ENCODE measurements at places on chromosomes 1 and 21.
A peak's percentile ranks its signal among the peaks of the same experiment; 100 is the strongest.

DNA sequence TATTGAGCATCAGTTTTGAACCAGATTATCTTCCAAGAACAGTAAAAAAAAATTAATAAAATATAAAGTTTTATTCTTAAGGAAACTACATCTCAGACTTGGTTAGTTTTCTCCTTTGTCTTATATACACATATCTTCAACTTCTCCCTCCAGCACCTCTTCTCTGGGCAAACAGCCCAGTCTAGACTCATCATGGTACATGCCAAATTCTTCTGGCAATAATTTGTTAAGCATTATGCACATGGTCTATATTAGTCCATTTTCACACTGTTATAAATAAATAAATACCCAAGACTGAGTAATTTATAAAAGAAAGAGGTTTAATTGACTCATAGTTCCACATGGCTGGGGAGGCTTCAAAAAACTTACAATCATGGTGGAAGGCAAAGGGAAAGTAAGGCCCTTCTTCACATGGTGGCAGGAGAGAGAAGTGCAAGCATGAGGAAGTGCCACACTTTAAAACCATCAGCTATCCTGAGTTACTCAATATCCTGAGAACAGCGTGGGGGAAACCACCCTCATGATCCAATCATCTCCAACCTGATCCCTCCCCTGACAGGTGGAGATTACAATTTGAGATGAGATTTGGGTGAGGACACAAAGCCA, 108.7 kb upstream of the RNPC3 start:
- DNase-seq, result no peak

- DNase-seq, result no peak
These were observed 15.8 kb downstream of the RNF223 start for GRCh38 chr1:1058088-1058905.

DNA sequence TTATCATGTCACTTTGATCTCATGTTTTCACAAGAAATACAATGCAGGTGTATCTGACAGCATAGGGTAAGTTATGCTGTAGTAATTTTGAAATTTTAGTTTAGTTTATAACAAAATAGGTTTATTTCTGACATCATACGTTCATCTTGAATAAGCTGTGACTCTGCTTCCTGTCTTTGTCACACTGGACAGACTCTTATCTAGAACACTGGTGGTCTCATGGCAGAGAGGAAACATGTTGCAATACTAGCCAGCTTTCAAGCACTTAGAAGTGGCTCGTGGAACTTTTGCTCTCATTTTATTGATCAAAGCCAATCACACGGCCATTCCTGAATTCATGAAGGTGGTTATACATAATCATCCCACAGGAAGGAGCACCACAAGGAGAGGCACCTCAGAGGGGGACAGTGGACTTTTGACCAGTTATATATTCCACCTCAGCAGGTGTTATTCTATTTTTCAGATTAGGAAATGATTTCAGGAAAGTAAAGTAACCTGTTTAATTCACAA, 46.5 kb downstream of the CYP2J2 start:
- DNase-seq, result no peak

GRCh38 chr1:67749263-67749843, 64.4 kb downstream of the GADD45A start:
- no peak for DNase-seq

- peak; percentile 66 for DNase-seq
These were observed 166.2 kb downstream of the TOMM20 start for GRCh38 chr1:234962340-234962989.

DNA sequence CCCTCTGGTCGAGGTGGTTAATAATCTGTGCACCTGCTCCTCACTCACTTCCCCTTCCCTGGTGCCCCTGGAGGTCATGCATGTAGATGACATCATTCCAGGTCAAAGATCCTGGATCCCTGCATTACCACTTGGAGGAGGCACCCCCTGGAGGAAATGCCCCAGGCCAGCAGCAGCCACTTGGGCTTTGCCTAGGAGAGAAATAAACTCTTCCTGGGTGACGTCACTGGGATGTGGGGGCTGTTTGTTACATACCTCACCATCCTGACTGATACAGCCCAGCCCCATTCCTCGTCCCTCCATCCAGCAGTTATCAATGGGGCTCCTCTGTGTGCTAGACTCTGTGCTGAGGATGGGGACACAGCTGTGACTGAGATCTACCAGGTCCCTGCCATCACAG, 433.6 kb downstream of the PTPRU start:
- no peak for DNase-seq

DNA sequence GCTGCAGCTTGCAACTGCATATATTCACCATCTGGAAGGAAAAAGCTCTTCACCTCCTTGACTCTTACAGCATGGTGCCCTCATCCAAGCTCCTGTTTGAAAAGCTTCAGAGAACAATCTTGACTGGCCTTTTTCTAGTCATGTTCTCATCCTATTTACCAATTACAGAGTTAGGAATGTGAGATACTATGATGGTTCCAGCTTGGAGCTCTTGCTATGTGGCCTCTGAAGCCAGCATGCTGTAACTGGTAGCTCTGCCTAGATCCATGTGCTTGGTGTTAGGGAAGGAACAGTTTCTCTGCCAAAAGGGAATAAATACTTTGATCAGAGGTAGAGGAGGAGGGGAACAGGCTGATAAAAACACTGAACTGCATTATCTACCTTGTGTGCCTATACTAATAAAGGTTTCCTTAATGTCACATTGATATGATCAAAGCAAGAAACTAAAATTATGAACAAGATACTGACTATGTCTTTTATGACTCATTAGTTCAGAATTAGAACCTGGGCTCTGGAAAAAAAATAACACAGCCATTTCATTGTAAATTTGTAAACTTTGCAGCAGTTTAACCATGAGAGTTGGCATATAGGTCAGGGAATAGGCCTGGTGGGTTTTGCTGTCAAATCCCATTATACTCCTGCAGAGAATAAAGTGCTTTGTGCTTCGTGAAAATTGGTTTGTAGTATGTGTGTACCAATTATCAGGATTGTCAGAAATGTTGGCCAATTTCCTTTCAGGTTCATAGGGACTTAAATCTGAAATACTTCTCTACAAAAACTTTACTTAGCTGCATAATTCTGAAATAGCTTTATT, 92.7 kb downstream of the LEPR start:
- DNase-seq, result no peak

DNA sequence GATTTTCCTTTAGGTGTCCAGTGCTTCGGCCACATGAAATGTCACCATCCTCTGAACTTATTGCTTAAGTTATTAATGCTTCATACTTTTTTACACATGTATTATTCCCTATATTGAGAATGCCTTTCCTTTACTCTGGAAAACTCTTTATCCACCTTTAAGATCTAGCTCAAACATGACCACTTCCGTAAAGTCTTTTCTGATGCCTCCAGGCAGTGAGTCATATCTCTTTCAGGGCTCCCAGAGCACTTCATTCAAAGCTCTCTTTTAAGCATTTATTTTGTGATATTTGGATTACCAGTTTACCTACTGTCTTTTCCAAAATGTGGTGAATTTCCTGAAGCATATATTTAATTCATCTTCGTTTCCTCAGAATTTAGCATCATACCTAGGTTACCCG, 178.9 kb downstream of the HS2ST1 start:
- no peak for DNase-seq

- DNase-seq, result no peak
These were observed 50.8 kb upstream of the EDN2 start for GRCh38 chr1:41535276-41535675.

DNA sequence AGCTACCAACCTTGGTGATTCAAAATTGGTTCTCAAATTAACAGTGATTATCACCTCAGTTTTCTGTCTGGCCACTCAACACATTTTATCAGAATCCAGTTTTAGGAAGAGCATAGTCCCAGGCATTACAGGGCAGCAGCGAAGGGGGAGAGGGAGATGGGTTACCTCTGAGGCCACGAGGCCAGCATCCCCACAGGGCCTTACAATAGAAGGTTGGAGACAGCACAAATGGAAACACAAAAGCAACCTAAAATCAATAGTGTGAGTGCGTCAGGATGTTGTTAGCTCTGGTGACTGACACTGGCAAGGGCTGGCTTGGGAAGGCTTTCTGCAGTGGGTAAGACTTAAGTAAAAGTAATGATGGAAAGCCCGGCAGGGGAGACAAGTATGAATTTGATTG, 79.5 kb downstream of the JAK1 start:
- DNase-seq, result no peak

- DNase-seq, result peak; percentile 77
These were observed at the start of gene PLEKHM2 for GRCh38 chr1:15684042-15684461. PLEKHM2 (plus strand) TSS chr1:15684320; CDS start chr1:15684559, 239 bp downstream.

DNA sequence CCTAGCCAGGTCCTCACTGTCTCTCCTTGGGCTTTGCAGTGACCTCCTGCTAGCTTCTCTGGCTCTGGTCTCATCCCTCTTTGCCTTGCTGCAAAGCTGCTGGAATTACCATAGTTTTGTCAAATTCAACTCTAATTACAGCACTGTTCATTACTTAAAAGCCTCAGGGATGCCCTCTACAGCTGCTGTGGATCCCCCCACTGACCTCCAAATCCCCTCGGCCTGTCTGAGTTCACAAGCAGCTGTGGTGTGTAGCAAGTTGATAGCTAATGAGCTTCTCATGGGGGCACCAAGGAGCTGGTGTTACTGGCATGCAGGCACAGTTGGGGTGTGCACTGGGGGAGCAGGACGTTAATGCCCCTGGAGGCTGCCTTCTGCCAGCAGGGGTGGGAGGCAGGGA, 24.8 kb downstream of the NIPAL3 start:
- DNase-seq, result no peak

- DNase-seq, result no peak
These were observed 21.6 kb upstream of the GUCA2A start for GRCh38 chr1:42186152-42186551.

Data from B cell (primary cell).